ENCODE measurements at places on chromosomes 3 and 15. TPM values are rescaled to one million over a fixed set of nuclear protein-coding genes. Genes with fewer than 3 reads are reported as not detected.

GRCh38 chr3:137946356-137946973, 63.5 kb upstream of the CLDN18 start:
- DNase-seq, result peak; percentile 23

THOC7 gene
- polyA plus RNA-seq, result 121 TPM

DNA sequence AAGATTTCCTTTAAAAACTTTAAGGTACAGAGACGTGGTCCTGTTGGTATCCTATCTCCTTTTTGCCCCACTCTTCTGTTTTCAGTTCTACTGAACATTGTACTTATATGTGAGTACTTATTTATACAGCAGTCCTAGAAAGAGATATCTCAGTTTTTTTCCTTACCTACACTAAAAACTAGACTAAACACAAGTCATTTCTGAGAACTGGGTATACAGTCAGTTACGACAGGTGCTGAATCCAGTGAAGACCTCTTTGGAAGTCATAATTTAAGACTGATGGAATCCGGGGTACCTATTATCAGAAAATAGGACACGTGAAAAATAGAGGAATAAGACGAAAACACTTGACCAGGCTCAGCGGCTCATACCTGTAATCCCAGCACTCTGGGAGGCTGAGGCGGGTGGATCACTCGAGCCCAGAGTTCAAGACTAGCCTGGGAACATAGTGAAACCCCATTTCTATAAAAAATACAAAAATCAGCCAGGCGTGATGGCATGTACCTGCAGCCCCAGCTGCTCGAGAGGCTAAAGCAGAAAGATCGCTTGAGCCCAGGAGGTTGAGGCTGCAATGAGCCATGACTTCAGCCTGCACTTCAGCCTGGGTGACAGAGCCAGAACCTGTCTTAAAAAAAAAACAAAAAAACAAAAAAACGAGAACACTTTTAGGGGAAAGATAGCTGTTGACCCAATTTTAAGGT, 76.3 kb downstream of the KLHL25 start:
- no peak for DNase-seq

ZBTB47 gene
- polyA plus RNA-seq, result 6.1 TPM

NOX5 gene
- polyA plus RNA-seq, result 0.04 TPM

DNA sequence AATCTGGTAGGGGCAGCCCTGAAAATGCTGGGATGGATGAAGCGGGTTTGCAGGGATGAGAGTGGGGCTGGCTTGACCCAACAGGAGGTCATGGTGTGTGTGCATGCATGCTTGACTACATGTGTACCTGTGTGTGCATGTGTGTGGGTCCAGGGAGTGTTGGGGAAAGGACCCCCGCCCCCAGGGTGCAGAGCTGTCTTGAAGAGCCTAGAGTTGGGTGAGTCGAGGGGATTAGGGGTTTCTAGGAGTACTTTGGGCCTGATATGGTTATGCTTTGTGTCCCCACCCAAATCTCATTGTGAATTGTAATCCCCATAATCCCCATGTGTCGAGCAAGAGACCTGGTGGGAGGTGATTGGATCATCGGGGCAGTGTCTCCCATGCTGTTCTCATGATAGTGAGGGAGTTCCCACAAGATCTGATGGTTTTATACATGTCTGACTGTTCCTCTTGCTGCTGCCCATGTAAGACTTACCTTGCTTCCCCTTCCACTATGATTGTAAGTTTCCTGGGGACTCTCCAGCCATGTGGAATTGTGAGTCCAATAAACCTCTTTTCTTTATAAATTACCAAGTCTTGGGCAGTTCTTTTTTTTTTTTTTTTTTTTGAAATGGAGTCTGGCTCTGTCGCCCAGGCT, 5.2 kb upstream of the LCTL start:
- no peak for DNase-seq

MEGF11 gene
- not detected for polyA plus RNA-seq

All from foreskin keratinocyte (primary cell).